Bronchus fibroblast of lung (primary cell): ENCODE measurements at places on chromosomes 3 and 15. TPM values are rescaled to one million over a fixed set of nuclear protein-coding genes. Genes with fewer than 3 reads are reported as not detected.

SAXO2 gene
- under 0.01 and 0.50 TPM in 2 replicates for total RNA-seq

PLCH1 gene
- 0.30 TPM in 1 of 2 replicates, not detected in the other for total RNA-seq

MCTP2 gene
- 1.8 TPM in 2 replicates for total RNA-seq

ZNF660 gene
- 1.2 and 1.5 TPM in 2 replicates for total RNA-seq

RHO gene
- total RNA-seq, result not detected in 2 replicates

C3orf80 gene
- total RNA-seq, result not detected in 2 replicates

ROPN1 gene
- total RNA-seq, result not detected in 2 replicates
